ENCODE measurements at places on chromosomes 1 and 21. TPM values are rescaled to one million over a fixed set of nuclear protein-coding genes. Genes with fewer than 3 reads are reported as not detected.

The ZBTB21 gene
- 19.9 TPM for total RNA-seq

The ERG gene
- total RNA-seq: not detected

The OXCT2 gene
- total RNA-seq: 0.21 TPM

The FOXO6 gene
- total RNA-seq: 21.1 TPM

The SPRR2G gene
- total RNA-seq: not detected

The IQGAP3 gene
- 17.6 TPM for total RNA-seq

- H3K4me3 ChIP-seq: no peak overlapping the region
- H3K36me3 ChIP-seq: no peaks in the 10 kb centered on the region
- H3K27me3 ChIP-seq: no peaks in the 10 kb centered on the region
- DNase-seq: peak; percentile 83
Measured at GRCh38 chr1:2314273-2314802, 77.0 kb downstream of the MORN1 start.

DNA sequence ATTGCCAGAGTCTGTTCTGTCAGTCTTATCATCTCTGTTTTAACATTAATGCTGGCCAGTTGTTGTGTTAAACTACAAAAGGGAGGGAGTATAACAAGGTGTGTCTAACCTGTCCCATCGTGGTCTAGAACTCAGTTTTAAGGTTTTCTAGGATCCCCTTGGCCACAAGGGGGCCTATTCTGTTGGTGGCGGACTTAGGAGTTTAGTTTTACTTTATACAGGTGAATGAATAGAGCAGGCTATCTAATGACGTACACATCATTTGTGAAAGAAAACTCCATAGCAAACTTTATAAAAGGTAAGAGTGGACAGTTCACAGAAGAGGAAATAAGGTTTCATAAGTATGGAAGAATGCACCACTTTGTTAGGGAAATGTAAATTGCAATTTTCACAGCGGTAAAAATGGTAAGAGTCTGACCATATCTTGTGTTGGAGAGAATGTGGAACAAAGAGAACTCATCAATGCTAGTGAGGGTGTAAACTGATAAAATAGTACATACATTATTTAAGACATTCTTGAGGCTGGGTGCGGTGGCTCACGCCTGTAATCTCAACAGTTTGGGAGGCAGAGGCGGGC is 2.5 kb upstream of the ATF6 start:
- peak overlapping the region; percentile 77 for H3K4me3 ChIP-seq
- peak overlapping the region; percentile 58 for H3K27ac ChIP-seq
- H3K27me3 ChIP-seq: no peaks in the 10 kb centered on the region

- no peaks in the 10 kb centered on the region for H3K36me3 ChIP-seq
- peaks cover 4% of the 10 kb centered on the region for H3K4me1 ChIP-seq
- no peak overlapping the region for H3K4me3 ChIP-seq
Measured at GRCh38 chr21:37561941-37562919, 195.7 kb downstream of the DYRK1A start.

DNA sequence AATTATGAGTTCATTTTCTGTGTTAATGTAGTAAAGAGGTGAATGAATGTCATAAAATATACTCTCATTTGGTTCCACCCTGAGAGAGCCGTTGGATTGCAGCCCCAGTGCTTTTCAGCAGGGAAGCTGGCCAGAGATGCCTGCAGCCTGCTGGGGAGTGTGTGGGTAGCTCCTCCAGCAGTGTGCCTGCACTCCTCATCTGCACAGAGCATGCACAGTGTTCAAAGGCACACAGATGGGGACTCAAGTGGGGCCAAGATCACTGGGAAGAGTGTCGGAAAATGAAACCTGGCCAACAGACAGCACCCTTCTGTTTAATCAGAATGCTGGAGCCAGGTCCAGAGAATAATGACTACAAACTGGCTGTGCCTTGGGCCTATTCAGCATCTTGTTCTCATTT is 206.8 kb downstream of the ST6GALNAC3 start:
- H3K27ac ChIP-seq: no peak overlapping the region
- DNase-seq: no peak
- no peaks in the 10 kb centered on the region for H3K27me3 ChIP-seq
- H3K36me3 ChIP-seq: no peaks in the 10 kb centered on the region
- no peak overlapping the region for H3K4me3 ChIP-seq

DNA sequence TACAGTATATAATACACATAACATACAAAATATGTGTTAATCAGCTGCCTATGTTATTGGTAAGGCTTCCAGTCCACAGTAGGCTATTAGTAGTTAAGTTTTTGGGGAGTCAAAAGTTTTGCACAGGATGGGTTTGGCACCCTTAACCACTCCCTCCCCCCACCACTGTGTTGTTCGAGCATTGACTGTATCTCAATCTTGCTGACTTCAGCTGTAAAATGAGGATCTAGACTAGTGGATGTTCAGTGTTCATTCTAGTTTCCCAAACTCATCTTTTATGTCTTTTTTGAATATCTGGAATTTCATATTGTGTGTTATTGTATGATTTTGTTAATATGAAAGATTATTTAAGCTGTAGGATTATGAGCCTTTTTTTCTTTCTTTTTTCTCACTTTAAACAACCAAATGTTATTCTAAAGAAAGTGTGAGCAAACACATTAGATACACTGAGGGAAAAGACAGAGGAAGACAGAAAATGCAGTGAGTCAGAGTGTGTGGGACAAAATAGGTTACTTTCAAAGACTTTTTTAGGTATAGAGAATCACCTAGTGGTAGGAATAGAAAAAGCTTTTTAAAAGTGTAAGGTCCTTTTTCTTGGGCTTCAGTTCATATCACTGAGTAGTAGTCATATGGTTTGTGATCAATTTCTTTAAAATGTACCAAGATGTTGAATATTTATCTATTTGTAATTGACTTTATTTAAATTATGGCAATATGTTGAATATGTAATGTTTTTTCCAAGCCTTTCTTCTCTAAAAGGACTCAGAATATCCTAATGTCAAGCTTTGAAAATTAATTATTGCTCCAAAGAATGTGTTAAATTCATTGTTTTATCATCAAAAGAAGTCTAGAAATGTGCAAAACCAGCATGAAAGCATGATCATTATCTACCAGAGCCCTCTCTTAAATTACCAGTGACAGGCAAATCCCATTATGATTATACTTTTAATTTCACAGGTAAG is 17.9 kb upstream of the CENPF start:
- no peaks in the 10 kb centered on the region for H3K36me3 ChIP-seq
- H3K27ac ChIP-seq: no peak overlapping the region
- no peak for DNase-seq
- no peaks in the 10 kb centered on the region for H3K4me1 ChIP-seq

- no peaks in the 10 kb centered on the region for H3K27me3 ChIP-seq
- peaks cover 46% of the 10 kb centered on the region for H3K4me1 ChIP-seq
- no peak for DNase-seq
- H3K36me3 ChIP-seq: no peaks in the 10 kb centered on the region
Measured at GRCh38 chr1:172180501-172181285, 239.8 kb upstream of the C1orf105 start.

DNA sequence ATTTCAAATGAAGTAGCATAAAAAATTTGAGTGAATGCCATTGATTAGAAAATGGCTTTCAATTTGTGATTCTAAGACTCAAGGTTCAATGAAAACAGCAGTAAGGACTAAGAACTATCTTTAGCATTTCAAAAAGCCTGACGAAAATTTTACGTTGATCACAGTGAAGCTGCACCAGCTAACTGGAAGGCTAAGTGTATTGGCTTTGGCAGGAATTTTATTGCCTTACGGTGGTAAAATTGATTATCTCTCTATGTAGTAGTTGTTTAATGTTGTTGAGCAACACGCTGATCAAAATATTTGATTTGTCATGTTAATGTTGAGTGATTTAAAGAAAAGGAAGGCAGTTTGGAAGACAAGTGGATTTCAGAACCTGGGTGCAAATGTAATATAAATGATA is 49.6 kb downstream of the ATG4C start:
- no peak overlapping the region for H3K27ac ChIP-seq
- DNase-seq: no peak
- no peaks in the 10 kb centered on the region for H3K27me3 ChIP-seq
- no peak overlapping the region for H3K4me3 ChIP-seq
- H3K36me3 ChIP-seq: peaks cover 3% of the 10 kb centered on the region

- no peak overlapping the region for H3K4me3 ChIP-seq
- H3K4me1 ChIP-seq: peaks cover 4% of the 10 kb centered on the region
- no peaks in the 10 kb centered on the region for H3K36me3 ChIP-seq
- no peak overlapping the region for H3K27ac ChIP-seq
- no peak for DNase-seq
Measured at GRCh38 chr1:167200272-167200671, 20.4 kb upstream of the POU2F1 start.
